ENCODE measurements at places on chromosomes 2 and 18.

GRCh38 chr2:122105171-122105876, 349.9 kb downstream of the TSN start:
- no peak for DNase-seq

- DNase-seq, result no peak
Observed at GRCh38 chr2:122764014-122764413, 1008.6 kb downstream of the TSN start.

DNA sequence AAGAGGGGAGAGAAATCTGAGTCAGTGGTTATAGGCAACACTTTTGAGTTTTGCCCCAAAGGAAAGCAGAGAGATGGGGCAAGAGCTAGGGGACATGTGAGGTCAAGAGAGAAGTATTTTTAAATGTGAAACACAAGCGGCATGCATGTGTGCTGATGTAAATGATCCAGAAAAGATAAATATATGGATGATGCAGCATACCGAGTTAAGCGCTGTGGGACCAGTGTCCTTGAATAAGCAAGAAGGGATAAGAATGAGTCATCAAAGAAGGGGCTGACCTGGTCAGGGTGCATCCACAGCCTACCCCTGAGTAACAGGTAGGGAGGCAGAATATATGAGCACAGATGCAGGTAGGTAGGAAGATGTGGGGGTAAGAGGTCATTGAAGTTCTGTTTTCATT, 180.9 kb downstream of the TRABD2A start:
- DNase-seq, result no peak

GRCh38 chr2:40395169-40396073, 56.5 kb downstream of the SLC8A1 start:
- no peak for DNase-seq

DNA sequence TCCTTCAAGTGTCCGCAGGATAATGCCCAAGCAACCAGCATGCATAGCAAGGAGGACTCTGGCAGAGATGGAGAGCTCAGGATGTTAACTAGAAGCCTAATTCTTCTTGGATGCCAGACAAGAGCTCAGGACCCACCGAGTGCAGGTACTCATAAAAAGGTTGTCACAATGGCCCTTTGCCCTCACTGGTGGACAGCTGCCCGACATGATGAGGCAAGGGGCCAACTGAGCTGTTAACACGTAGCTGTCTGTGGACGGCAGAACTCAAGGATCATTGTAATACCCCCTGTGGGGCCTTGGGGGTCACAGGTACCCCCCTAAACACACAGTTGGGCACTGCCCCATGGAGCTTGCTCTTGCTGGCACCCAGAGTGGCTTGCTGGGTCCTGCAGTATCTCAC, 393.7 kb downstream of the PIK3C3 start:
- DNase-seq, result no peak

DNA sequence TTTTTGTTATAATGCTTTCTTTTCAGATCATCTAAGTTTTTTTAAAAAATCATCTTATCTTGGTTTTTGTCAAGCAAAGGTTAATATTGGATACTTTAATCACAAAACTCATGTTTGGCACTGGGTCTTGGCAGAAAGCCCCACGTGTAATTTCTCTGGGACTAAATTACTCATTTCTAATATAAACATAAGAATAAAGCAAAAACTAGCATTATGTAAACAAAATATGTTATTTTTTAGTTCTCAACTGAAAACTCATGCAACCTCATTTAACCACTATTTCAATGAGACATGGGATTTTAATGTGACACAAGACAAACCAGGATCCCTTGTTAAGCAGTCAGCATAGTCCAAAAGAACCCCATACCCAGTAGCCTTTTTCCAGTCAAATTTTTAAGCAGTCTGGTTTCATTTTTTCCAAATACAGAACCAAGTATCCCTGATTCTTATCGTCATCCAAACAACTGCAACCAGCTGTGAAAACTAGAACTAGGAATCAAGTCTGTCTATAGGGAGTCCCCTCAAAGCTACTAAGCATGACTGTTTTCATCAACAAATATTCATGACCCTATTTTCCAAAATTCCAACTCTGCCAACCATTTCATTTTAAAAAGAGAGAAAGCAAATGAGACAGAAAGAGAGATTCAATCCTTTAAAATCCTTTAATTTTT, 27.1 kb downstream of the PID1 start:
- no peak for DNase-seq

DNA sequence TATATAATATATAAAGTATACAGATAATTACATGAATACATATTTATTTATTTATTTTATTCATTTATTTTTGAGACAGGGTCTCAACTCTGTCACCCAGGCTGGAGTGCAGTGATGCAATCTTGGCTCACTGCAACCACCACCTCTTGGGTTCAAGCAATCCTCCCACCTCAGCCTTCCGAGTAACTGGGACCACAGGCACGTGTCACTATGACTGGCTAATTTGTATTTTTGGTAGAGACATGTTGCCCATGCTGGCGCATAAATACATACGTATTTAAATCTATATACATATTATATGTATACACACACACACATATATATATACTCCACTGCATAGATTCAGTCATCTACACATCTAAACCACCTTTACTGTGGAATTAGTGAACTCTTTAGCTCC, 20.6 kb upstream of the NDUFV2 start:
- no peak for DNase-seq

GRCh38 chr2:236665572-236666118, 96.0 kb downstream of the ACKR3 start:
- DNase-seq, result no peak

DNA sequence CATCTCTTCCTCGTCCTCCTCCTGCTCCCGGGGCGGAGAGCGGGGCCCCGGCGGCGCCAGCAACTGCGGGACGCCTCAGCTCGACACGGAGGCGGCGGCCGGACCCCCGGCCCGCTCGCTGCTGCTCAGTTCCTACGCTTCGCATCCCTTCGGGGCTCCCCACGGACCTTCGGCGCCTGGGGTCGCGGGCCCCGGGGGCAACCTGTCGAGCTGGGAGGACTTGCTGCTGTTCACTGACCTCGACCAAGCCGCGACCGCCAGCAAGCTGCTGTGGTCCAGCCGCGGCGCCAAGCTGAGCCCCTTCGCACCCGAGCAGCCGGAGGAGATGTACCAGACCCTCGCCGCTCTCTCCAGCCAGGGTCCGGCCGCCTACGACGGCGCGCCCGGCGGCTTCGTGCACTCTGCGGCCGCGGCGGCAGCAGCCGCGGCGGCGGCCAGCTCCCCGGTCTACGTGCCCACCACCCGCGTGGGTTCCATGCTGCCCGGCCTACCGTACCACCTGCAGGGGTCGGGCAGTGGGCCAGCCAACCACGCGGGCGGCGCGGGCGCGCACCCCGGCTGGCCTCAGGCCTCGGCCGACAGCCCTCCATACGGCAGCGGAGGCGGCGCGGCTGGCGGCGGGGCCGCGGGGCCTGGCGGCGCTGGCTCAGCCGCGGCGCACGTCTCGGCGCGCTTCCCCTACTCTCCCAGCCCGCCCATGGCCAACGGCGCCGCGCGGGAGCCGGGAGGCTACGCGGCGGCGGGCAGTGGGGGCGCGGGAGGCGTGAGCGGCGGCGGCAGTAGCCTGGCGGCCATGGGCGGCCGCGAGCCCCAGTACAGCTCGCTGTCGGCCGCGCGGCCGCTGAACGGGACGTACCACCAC, 2.1 kb downstream of the GATA6 start:
- DNase-seq, result no peak

- no peak for DNase-seq
Observed at GRCh38 chr18:73696698-73697097, 450.9 kb downstream of the FBXO15 start.

DNA sequence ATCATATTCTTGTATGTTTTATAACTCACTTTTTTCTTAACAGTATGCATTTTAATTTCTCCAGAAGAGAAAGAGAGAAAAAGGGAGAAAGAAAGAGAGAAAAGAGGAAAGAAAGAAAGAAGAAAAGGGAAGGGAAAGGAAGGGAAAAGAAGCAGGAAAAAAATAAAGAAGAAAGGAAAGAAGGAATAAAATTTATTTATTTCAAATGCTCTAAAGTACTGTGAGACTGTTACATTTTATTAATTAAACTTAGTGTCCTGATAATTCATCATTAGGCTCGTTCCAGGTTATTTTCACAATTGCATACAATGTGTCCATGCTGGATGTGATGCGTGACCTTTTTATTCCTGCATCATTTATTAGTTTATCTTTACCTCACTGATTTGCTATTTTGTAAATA, 1023.4 kb upstream of the KLHL29 start:
- no peak for DNase-seq

DNA sequence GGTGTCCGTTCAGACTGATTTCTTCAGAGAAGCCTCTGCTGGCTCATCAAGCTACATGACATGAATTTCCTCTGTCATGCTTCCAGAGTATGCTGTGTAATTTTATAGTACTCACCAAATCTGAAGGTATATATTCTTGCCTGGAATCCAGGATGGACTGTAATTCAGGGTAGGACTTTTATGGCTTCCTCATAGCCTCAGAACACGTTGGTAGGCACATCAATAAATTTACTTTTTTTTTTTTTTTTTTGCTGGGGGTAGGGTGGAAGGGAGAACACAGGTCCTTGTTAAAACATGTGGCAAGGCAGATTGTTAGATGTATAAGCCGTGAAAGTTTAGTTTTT, 34.4 kb downstream of the MTA3 start:
- DNase-seq, result no peak

GRCh38 chr2:199552141-199552540, 94.4 kb upstream of the SATB2 start:
- no peak for DNase-seq

GRCh38 chr2:184890311-184890710, 292.0 kb downstream of the ZNF804A start:
- no peak for DNase-seq

DNA sequence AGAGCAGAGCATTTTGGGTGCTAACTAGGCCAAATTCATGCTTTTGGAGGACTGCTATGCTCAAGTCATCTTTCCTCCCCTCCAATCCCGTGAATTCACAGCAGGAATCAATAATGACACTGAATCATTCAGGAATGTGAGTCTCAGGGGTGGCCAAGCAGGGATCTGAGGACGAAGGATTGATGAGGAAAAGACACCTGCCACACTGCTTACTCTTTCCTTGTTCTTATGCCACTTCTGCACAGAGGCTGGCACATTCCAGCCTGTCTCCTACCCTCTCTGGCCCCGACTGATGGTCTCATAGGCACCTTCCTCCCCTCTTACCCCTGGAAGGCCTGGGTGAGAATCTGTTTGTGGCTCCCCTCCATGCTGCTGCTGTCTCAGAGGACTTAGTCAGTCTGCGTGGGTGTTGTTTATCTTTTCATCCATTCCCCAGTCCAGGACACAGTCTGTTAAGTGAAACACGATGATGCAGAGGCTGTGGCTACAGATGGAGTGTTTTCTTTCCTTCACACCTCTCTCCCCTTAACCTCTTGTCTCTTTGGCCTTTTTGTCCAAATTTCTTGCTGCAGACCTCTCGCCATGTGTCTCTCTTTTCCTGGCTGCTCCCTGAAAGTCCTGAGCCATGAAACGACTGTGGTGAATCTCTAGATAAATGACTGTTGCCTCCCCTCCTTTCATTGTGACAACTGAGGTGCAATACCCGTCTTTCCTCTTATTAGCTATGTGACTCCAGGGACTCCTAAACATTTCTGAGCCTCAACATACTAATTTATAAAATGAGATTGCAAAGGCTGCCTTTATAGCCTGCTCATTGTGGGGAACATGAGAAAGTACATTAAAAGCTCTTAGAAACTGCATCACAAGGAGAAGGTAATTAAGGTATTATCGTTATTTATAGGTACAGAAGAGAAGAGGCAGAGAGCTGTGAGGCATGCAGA, 86.9 kb downstream of the RDH14 start:
- DNase-seq, result no peak

- DNase-seq, result no peak
Observed at GRCh38 chr2:37344453-37345361, at the start of gene QPCT. Gene QPCT, plus strand, starts transcription at chr2:37344630. Its CDS starts 102 bp downstream, at chr2:37344732.

DNA sequence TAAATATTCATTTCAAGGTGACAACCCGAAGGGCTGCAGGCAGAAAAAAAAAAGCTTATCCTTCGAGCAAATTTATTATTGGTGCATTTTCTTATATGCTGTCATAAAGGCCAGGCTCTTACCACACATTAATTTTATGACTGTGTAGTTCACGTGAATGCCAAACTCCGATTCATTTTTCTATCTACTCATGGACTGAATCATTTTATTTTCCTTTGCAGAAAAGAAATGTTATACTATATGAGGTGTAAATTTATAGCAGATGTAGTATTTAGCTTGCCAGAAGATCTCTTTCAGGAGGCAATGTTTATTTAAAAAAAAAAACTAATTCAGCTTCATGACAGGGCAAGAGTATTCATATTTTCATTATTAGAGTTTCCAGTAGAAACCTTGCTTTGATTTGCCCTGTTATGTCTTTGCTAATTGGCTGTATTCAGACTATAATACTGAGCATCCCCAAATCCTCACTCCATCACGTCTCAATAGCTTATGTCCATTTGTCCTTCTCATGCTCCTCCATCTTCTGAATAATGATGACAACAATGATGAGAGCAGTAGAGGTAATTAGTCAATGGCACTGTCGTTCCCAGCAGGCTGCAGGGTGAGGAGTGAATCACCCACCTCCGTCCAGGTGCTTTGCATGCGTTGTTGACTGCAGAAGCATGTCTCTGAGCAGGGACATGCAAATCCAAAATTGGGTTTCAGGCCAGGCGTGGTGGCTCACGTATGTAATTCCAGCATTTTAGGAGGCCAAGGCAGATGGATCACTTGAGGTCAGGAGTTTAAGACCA, 101.1 kb upstream of the RAB12 start:
- no peak for DNase-seq

DNA sequence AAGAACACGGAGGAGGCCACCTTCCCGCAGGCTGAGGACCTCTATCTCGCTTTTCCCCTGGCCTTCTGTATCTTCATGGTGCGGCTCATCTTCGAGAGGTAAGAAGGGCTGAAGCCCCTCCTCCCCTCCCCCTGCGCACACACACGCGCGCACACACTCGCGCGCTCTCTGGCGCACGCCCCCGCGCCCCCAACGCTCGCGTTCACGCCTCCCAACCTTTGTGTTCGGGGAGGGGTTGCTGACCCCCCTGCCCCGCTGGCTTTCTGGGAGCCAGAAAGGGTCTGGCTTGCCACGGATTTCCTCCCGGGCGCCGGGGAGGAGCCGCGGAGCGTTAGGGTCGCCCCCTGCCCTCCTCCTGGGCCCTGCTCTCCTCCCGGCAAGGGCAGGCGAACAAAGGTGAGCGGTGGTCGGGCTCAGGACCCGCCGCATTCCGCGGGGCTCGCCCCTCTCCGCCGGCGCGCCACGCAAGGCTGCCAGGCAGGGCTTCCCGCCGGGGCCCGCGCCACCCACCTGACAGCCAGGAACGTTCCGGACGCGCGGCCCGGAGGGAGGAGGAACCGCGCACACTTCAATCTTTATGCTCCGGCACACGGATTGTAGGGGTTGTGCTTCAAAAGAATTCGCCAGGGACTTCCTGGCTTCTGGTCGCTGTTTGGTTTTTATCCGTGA, 583 bp downstream of the CERS6 start:
- no peak for DNase-seq

GRCh38 chr2:64952511-64953482, 36.4 kb upstream of the SLC1A4 start:
- DNase-seq, result no peak

DNA sequence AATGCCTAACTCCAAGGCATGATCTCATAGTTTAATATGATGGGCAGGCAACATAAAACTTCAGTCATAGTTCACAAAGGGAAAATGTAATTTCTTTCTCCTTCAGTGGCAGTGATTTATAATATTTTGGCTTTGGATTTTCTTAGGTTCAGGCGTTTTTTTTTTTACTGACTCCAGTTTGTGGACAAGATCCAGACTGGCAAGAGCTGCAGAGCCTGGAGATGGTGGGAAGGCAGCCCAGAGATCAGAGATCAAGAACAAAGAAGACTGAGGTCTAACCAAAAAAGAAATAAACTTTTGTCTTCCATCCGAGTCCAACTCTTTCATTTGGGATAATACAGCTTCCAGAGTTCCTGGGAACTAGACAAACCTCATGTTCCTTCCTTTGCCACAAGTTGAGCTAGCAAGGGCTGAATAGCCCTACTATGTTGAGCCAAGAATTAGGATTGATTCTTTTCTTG, 215.3 kb upstream of the SETBP1 start:
- no peak for DNase-seq

Measured in stimulated activated CD8-positive, alpha-beta memory T cell treated with anti-CD3 and anti-CD28 coated beads, Interleukin-4, amount 100 ng/mL, for 4 hours (primary cell).